ENCODE measurements at places on chromosomes 11 and 22.

- DNase-seq: no peak
These were observed 86.4 kb downstream of the CDKN1C start for GRCh38 chr11:2798951-2799761.

- DNase-seq: no peak
These were observed 28.5 kb upstream of the GAL start for GRCh38 chr11:68655806-68656205.

DNA sequence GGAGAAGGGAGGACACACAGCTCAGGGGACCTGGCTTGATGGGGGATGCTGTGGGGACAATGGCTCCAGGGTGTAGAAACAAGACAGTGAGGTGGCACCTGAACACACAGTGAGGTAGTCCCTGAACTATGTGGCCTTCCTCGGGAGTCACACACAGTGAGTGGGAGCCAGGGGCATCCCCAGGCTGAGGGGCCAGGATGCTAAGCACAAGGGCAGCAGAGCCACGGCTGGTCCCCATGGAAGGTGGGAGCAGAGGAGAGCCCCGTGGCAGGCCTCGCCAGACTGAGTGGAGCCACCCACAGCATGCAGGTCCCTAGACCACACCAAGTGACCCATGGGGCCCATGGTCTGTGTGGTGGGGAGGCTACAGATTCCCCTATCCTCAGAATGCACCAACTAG, 26.0 kb upstream of the ABCC8 start:
- no peak for DNase-seq

GRCh38 chr11:3051196-3052108, 5.8 kb downstream of the CARS1 start:
- no peak for DNase-seq

DNA sequence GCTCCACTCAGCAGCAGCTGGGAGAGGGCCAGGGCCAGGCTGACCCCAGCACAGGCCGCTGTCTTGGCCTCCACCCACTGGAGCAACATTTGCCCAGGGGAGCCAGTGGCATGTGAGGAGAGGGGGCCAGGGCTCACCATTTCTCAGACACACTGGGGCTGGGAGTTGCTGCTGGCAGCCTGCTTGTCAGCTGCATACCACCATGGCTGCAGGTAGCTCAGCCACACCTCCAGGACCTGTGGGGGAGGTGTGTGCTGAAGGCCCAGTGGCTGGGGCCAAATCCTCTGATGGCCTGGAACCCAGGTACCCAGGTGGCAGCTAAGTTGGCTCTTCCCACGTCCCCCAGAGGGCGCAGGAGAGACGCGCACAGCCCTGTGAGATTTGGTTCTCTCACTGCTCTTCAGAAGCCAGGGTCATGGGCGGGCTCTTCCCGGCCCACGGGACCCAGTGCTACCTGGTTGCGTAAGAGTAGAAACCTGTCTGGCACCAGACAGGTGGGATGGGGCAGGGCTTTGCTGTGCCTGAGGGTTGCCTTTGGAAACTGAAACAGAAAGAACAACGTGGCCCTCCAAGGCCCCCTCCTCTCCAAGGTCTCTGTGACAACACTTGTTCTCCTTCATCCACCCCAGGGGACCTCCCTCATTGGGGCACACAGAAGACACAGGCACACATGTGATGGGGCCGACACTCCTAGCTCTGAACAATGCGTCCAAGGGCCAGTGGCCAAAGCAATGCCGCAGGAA, 98.8 kb downstream of the MED15 start:
- peak; percentile 63 for DNase-seq

- no peak for DNase-seq
These were observed 72.1 kb downstream of the MED15 start for GRCh38 chr22:20579273-20580120.

DNA sequence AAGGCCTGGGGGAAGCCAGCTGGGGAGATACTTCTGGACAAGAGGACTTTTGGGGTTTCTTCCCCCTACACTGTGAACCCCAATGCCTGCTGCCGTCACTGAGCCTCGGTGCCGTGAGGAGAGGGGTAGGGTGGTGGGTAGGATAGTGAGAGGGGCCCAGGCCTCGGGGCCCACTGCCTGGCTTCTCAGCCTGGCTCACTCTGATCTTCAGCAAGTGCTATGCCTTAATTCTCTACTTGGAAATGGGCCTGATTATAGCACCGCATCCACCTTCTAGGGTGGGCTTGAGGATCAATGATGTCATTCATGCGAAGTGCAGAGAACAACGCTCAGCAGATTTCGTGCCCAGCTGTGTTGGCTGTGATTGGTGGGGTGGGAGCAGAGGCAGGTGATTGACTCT, 76.7 kb upstream of the NECTIN1 start:
- no peak for DNase-seq

GRCh38 chr11:22730319-22730718, 63.9 kb downstream of the GAS2 start:
- no peak for DNase-seq

GRCh38 chr11:68020575-68020974, 9.9 kb upstream of the NDUFS8 start:
- no peak for DNase-seq

DNA sequence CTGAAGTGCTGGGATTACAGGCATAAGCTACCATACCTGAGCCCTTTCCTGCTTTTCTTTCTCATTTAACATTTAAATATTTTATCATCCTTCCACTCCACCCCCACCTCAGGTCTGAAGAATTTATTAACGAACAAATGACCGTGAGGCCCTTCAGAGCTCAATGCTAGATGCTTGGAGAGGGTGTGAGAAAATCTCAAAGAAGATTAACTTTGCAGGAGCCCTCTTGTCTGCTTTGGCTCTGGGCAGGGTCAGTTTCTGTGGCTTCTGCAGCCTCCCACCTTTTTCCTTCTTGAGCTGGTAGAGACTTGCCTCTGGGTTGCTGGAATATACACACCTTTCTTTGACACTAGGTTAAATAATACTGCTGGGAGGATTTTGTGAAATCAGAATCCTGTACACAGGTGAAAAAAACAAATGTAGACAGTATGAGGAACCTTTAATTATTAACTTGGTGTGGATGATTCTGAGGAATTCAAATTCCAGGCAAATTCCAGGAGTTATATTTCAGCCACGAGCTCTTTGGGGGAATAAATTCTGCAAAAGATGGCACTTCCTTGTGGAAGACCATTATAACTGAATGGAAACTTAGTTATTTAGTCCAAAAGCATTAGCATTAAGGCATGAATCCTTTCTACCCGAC, 3.4 kb upstream of the ZBTB44 start:
- no peak for DNase-seq

GRCh38 chr11:124762624-124763155, 600 bp upstream of the ESAM start:
- no peak for DNase-seq

GRCh38 chr11:14075118-14076078, 112.9 kb downstream of the SPON1 start:
- DNase-seq: no peak

GRCh38 chr11:76918941-76919386, 58.2 kb downstream of the ACER3 start:
- DNase-seq: peak; percentile 23

DNA sequence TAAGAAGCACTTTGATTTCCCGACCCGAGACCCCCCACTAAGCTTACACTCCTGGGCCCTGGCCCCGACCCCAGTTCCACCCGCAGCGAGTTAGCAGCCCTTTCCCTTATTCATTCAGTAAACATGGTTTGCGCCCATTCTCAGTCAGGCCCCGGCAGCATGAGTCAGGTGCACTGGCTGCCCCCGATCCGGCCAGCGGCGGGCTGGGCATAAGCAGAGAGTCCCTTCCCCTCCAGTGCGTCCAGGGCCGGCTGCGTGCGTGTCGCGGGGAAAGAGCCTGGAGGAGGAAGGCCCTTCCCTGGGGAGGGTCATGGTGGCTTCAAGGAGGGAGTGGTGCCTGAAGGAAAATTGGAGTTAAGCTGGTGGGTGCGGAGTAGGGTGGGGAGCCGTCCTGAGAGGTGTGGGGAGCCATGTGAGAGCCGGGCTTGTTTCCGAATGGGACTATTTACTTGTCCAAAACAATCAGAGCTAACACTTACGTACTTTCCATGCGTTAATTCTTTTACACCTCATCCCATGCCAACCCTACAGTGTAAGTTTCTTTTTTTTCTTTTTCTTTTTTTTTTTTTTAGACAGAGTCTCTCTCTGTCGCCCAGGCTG, 657 bp downstream of the IGHMBP2 start:
- DNase-seq: no peak

DNA sequence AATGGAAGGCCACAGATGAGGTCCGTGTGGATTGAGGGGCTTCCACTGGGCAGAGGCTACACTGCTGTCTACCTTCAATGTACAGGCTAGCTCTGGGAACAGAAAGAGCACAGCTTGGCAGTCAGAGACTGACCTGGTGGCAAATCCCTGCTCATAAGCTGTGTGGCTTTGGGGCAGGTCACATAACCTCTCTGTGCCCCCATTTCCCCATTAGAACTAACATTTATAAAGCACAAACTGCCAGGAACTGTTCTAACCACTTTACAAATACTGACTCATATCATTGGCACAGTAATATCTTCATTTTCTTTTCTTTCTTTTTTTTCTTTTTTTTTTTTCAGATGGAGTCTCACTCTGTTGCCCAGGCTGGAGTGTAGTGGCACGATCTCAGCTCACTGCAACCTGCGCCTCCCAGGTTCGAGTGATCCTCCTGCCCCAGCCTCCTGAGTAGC, 3.1 kb downstream of the FOSL1 start:
- DNase-seq: no peak

DNA sequence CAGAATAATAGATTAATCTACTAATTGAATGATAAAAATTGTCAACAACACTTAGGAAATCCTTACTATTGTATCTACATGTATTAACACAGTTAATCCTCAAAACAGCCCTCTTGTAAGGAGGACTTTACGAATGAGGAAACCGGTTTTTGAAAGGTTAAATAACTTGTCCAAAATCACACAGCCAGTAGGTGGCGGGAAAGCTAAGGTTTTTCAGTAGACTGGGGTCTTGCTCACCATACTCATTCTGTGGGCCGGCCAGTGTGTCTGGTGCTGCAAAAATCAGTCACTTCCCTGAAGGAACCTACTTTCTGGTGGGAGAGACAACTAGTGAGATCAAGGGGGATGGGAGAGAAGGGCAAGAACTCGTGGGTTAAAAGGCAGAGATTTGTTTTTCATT, 3.8 kb downstream of the DCPS start:
- no peak for DNase-seq

DNA sequence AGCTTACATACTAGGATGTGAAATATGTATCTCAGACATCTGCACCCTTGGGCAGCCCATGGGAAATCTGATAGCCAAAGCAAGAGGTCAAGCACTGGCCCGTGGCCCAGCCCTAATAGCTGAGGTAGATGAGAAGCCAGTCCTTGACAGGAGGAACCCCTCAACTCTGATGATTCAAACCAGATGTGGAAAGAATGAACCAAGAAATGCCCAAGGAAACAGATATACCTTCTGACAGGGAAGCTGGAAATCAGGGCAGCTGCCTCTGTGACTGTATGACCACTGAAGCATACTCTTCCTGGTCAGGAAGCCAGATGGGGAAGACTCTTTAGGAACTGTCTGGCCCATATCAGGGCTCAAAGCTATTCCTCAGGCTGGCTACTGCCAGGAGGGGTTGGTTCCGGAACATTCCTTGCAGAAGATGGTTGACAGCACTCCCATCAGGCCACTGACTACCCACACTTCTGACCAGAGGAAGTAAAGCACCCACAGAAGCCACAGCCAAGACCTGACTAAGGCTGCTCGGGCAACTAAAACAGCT, 124.2 kb downstream of the SWAP70 start:
- no peak for DNase-seq

GRCh38 chr11:86769219-86769618, 31.1 kb upstream of the PRSS23 start:
- no peak for DNase-seq

DNA sequence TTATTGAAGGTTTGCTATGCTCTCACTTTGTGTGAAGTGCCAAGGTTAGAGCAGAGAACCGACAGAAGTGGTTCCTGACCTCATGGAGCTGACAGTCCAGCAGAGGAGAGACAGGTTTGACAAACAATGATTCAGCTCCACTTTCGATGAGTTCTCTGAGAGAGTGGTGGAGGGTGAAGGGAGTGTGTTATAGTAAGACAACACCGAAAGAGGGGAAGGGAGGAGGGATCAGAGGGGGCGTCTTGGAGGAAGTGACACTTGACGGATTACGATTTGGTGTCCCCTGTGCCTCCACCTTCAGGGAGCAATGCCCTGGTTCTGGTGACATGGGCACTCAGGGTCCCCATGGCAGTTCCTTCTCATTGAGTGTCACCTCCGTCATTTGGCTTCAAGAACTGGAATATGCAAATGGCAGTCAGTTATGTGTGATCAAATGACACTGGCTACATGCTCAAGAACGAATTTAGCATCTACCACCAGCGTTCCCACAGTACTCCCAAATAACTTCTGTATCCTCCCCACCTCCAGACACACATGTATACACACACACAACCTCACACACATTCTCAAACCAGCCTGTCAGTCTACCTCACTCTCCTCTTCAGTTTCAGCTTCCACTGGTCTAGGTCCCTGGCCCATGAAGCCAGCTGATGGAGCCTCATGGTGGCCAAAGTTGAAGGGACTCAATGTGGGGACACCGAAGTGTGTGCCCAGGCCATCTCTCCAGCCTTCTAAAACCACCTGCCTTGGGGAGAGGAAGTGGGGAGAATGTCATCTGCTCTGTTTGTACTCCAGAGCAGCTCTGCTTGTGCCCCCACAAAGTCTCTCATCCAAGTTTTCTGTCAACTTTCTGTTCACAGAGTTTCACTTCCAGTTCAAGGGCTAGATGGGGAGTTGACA, 31.4 kb upstream of the NUP160 start:
- DNase-seq: no peak

DNA sequence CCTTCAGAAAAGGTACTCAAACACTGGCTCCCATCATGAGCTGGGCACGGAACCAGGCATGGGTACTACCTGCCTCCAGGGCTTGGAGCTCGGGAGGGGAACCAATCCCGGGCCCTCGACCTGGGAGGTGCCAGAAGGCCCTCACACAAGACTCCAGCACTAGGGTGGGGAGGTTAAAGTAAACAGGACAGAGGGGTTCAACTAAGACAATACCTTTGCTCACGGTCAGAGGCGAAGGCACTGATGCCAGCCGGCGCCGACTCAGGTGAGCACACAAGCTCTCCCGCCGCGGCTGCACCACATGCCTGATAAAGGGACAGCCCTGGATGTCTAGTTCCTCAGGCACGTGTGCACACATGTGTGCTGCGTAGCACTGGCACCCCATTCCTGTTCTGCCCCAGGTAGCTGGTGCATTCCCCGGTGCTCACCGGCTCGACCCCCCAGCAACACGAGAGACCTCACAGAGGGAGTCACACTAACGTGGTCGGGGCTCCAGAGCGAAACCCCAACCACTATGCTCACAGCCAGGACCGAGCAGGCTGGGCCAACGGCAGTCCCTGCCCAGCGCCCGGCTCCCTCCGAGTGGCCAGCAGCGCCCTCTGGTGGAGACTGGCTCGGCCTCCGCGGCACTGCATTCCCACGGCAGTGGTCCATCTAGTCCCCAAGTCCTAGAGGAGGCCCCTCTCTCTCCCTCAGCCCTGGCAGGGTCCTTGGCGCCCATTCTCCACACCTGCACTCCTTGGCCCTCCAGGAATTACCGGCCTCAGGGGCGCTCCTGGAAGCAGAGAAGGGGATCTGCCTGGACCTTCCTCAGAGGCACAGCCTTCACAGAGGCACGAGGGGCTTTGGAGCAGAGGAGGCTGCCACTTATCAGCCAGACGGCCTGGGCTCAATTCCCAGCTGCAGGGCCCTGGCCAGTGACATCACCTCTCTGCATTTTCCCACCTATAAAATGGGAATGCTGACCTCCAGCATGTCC, 28.8 kb upstream of the MOB2 start:
- DNase-seq: peak; percentile 23

GRCh38 chr11:78657968-78658839, 83.5 kb upstream of the NARS2 start:
- no peak for DNase-seq
